ENCODE measurements at places on chromosomes 11 and 22.

GRCh38 chr11:95373241-95373640 lies 142.2 kb upstream of the SESN3 start:
- DNase-seq: no peak

GRCh38 chr11:109037856-109038780 lies 373.2 kb downstream of the DDX10 start:
- no peak for DNase-seq

- no peak for DNase-seq
Measured at GRCh38 chr11:2869561-2870427, 15.8 kb downstream of the CDKN1C start.

- peak; percentile 45 for DNase-seq
Measured at GRCh38 chr11:96134602-96135001, 208.4 kb downstream of the MAML2 start.

DNA sequence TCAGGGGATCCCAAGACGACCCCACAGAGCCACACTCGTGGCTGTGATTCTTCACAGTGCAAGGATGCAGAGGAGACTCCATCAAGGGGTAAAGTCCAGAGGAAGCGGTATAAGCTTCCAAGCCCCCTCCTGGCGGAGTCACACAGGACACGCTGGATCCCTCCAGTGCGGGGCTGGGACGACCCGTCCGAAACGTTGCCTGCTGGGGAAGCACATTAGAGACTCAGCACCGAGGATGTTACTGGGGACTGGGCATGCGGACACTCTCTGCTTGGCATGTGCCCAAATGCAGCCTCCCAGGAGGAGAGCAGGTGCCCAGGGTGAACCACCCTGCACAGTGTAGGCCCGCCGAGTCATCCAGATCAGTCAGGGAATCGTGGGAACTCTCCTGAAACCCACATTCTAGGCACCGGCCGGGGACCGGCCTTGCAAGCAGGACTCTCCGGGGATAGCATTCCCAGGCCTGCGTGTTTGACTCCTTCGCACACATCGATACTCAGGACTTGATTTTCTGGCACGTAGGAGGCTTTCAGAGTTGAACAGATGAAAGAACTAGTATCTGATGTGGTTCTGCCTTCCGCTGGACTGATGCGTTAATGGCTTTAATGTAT lies 229.8 kb downstream of the TBC1D22A start:
- DNase-seq: no peak

- DNase-seq: peak; percentile 15
Measured at GRCh38 chr11:72642043-72642883, 32.0 kb downstream of the PDE2A start.

GRCh38 chr11:89457190-89457589 lies 34.0 kb downstream of the NOX4 start:
- no peak for DNase-seq
